EH (cell line): ENCODE measurements at places on chromosomes 1 and 21.

- DNase-seq: no peak
These were observed 51.7 kb downstream of the TCP10L start for GRCh38 chr21:32533611-32534010.

DNA sequence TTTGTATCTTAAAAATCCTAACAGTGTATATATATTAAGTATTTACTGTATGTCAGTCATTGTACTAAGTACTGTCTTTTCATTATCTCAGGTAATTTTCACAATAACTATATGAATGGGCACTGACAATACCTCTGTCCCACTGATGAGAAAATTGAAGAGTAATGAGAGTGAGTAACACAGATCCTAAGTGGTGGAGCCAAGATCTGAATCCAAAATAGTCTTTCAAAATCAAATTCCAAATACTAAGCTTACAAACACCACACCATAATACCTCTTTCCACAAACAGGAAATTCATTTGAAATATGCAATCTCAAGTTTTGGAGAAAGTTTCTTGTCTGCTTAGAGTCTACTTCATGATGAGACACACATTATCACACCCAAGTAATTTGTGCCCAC is 105.9 kb upstream of the EDEM3 start:
- DNase-seq: no peak

GRCh38 chr1:12275370-12275769 is 45.5 kb downstream of the VPS13D start:
- peak; percentile 29 for DNase-seq

DNA sequence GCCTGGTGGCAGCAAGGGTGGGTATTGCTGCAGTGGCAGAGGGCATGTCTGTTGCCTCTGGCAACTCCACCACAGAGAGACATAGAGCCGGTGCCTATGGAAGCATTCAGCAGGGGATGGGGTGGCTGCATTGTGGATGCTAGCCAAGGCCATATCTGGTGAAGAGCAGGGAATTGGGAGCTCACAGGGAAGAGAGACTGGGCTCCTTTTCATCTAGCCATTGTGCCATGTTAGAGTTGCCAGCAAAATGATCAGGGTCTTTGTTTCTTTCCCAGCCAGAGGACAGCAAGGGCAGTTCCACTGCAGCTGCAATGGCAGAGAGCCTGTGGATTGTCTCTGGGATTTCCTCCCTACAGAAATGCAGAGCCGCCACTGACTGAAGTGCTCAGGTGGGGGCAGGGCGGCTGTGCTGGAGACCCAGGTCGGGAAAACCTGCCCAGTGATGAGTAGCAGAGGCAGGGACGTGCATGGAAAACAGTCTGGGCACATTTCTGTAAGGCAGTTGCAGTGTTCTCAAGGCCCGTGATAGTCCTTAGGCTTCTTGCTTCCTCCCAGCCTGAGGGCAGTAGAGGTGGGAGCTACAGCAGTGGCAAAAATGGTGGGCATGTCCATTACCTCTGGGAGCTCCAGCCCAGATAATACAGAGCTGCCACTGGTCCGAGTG is 40.2 kb upstream of the CYP4X1 start:
- DNase-seq: no peak

DNA sequence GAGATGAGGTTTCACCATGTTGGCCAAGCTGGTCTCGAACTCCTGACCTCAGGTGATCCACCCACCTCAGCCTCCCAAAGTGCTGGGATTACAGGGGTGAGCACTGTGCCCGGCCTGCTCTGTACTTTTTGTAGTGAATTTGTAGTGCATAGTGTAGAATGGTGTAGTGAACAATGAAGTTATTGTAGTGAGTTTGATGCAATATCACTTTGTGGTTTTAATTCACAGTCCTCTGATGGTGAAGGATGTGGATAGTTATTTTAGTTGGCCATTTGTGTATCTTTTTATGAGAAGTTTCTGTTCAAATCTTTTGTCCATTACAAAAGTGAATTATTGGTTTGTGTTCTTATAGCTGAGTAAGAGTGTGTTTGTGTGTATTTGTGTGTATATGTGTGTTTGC is 57.6 kb downstream of the PDE4B start:
- DNase-seq: no peak

- DNase-seq: no peak
These were observed 300.8 kb downstream of the RRAGC start for GRCh38 chr1:38558500-38559445.

- DNase-seq: no peak
These were observed 6.3 kb downstream of the PATJ start for GRCh38 chr1:61748566-61748965.

- no peak for DNase-seq
These were observed 496.9 kb upstream of the CAMK1G start for GRCh38 chr1:209086486-209087192.

DNA sequence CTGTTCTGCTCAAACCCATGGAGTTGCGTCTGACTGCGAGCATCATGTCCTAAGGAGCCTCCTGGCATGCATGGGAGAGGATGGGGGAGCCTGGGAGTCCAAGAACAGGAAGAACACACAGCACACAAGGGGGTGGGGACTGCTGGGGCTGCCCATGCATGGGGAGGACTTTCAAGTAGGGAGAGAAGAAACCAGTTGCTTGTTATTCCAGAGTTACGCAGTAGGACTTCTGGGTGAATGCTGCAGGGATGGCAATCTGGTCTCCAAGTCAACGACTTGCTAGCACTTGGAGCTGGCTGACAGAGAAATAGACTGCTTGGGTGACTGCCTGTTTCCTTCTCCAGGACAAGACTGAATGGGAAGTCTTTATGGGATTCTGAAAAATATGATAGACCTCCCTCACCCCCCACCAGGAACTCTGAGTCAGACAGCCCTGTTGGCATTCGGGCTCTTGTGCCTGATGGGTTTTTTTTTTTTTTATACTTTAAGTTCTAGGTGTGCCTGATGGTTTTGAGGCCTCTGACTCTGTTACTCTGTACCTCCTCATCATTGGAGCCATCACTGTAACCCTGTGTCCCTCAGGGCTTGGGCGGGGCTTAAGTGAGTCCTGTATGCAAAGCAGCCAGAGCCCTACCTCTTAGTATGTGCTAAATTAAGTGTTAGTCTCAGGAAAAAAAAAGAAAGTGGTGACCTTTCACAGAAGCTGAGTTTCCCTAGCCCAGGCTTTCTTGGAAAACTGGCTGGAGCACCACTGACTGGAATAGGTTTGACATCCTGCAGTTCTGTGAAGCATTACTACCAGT is 30.3 kb downstream of the MAP3K21 start:
- no peak for DNase-seq

- DNase-seq: no peak
These were observed 83.8 kb upstream of the TARDBP start for GRCh38 chr1:10928654-10929053.

GRCh38 chr1:66275601-66276023 is 258.3 kb upstream of the SGIP1 start:
- no peak for DNase-seq

DNA sequence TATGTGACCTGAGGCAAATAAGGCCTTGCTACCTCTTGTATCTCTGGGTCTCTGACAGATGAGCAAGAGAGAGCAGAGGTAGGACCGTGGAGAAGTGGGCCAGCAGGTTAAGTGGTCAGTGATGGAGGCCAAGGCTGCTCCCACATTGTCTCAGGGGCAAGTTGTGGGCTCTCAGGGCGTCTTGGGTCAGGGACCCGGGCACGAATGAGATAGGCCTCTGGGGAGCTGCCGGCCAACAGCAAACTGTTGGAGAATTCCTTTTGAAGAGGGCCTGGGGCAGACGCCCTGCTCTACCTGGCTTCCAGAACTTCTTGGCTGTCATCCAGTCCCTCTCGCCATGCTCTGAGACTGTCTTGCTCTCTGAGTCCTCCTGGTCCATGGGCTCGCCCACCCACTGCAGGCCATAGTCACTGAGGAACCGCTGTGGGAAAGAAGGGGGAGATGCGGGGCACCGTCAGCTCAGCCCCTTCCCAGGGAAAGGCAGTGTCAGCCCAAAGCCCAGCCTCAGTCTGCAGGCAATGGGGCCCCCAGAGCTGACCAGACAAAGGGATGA is 12.4 kb downstream of the UBXN11 start:
- no peak for DNase-seq

- DNase-seq: peak; percentile 85
These were observed 76.6 kb downstream of the NDUFS5 start for GRCh38 chr1:39102537-39103327.

DNA sequence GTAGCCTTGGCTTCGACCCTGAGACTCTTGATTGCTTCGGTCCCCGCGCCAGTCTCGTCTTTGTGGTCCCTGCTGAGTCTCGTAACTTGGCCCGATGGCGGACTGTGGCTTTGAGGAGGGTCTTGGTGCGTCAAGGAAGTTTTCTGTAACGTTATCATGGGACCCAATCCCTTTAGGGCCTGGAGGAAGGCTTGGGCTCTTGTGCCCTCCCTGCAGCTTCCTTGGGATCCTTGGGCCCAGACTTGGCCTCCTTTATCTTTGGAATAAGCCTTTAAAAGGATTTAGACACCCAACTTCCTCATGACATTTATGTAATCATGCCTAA is 371 bp downstream of the ZMPSTE24 start:
- DNase-seq: peak; percentile 33
